ENCODE measurements at places on chromosomes 11 and 22.

DNA sequence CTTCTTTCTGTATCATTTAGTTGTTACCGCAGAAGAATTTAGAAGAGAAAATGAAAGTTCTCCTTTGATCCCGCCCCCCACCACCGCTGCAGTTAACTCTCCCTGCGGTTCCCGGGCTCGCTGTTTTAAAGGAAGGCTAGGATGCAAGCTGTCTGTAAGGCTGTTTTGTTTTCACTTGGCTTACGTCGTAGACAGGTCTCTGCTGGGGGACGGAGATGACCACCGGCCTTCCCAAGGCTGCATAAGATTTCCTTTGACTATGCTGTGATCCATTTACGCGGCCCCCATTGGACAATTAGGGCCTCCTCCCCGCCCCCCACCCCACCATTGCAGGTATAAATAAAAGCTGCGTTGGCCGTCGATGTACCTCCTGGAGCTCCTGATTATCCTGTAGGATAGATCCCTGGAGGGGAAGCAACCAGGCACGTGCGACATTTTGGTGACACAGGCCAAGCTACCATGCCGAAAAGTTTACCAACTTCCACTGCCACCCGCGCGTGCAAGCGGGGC lies 1.4 kb upstream of the CPT1A start:
- peak; percentile 46 for DNase-seq

DNA sequence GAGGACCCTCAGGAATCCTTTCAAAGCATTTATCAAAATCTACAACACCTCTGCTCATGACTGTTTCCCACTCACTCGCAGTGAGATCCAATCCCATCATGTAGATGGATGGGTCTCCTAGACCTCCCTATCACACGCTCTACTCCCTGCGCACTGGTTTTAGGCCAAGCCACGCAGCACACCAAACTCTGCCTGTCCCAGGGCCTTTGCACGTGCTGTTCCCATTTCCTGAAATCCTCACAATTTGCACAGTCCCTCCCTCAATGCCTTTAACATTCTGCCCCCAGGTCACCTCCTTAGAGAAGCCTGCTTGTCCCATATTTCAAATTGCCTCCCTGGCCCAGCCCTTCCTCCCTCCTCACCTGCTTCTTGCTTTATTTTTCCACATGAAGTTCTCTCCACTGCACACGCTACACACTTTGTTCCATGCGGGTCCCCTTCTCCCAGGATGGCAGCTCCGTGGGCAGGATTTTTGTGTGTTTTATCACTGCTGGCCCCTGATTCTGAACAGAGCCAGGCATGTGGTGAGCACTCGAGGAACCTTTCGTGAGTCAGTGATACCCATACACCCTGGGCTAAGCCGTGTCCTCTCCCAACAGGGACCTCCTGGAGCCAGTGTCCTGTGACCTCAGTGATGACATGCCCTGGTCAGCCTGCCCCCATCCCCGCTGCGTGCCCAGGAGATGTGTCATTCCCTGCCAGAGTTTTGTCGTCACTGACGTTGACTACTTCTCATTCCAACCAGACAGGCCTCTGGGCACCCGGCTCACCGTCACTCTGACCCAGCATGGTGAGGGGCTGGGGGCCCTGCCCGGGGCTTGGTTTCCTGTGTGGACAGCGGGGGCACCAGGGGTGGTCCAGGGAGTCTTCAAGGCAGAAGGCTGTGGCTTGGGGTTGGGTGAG lies 12.2 kb downstream of the CSF2RB start:
- no peak for DNase-seq

DNA sequence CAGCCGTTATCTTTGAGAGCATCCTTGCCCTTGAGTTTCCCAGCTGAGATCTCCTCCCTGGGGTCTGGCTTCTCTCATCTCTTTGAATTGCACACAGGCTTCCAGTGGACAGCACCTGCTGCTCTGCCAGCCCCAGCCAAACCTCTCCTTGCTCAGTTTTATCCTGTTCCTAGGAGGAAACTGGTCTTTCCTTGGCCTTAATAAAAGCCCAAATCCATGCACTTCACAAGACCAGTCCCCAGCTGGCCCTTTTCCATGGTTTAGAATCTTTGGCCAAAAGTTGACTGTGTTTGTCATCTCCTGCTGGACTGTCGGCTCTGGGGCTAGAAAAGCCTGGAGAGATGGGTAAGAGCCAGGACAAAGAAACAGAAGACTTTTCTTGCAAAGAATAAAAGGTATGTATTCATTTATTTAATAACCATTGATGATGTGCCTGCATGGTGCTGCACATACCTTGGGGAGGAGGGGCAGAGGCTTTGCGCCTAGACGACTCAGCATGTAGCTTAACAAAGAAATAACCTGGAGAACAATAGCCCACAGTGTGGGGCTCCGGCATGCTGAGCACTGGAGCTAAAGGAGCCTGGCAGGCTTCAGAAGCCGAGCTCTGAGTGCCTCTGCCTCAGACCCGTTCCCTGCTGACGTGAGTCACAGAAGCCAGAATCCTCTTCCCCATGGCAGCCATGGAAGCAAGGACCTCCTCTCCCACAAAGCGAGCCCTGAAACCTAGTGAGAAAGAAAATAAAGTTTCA lies 319.3 kb upstream of the B3GAT1 start:
- DNase-seq, result no peak

- no peak for DNase-seq
Observed at GRCh38 chr22:47000888-47001287, 238.4 kb downstream of the TBC1D22A start.

- DNase-seq, result no peak
Observed at GRCh38 chr11:117878939-117879475, 2.5 kb upstream of the FXYD6 start.

- DNase-seq, result no peak
Observed at GRCh38 chr22:17921871-17922821, 102.2 kb downstream of the MICAL3 start.

GRCh38 chr11:46858920-46859546 lies 13.0 kb upstream of the CKAP5 start:
- no peak for DNase-seq

GRCh38 chr11:62370743-62371440 lies 33.6 kb downstream of the ASRGL1 start:
- peak; percentile 45 for DNase-seq

DNA sequence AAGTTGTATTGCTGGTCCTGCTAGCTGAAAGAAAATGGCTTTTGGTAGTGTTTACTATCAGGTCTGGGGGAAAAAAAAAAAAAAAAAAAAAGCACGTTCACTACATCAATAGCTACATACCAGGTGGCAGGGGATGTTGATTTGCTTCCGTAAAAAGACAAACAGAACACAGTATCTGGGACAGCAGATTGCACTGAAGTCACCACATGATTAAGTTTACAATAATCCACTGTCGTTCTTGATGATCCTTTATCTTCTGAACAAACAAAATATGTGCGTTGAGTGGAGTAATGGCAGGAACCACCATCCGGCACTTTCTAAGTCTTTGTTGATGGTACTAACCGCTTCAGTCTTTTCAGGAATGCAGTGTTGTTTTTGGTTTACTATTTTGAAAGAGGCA lies 48.7 kb downstream of the DDX6 start:
- no peak for DNase-seq

DNA sequence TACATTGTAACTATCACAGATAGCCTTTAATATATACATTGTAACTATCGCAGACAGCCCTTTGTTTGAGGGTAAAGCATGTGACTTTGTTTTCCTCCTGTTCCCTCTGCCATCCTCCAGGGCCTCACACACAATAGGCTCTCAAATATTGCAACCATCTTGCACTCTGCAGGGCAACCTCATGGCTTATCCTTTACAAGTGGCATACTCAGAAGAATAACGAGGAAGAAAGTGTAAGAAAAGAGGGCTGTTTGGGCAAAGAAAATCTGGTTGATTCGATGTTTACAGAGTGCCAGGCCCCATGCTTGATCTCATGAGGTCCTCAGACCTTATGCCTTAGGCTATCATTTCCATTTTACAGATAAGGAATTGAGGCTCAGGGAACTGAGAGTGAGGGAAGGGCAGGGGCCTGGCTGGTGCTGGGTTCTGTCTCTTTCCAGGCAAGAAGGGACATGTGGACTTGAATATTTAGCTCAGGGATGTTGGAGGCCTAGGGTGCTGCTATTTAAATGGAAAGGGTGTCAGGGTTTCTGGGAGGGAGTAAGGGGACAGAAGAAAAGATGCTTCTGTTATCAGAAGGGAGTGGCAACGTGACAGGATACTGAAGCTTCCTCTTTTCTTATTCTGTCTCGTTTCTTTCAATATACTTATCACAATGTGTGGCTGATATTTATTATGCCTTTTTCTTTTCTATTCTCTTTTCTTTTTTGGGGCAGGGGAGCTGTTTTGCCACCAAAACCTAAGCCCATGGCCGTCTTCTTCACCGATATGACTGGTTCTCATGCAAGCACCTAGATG lies 1.1 kb upstream of the SAMM50 start:
- no peak for DNase-seq

DNA sequence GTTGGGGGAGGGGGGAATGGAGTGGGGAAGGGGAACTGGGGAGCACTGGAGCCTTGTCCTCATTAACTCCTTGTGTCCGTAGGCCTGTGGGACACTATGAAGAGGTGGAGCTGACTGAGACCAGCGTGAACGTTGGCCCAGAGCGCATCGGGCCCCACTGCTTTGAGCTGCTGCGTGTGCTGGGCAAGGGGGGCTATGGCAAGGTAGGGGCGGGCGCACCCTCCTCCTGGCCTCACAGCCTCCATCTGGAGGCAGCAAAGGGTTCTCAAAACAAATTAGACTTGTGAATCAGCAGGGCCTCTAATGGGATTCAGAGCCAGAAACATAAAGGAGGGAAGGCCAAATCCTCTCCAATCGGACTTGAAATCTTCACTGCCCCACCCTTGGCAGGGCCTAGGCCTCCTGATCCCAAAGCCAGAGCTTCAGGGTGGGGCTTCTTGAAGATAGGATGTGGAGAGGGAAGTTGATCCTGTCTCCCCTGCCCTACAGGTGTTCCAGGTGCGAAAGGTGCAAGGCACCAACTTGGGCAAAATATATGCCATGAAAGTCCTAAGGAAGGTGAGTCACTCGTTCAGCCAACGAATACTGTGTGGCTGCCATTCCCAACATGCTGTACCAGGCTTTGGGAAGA lies 859 bp downstream of the RPS6KB2 start:
- no peak for DNase-seq

GRCh38 chr22:38733329-38733723 lies 22.5 kb downstream of the SUN2 start:
- DNase-seq, result peak; percentile 19

- no peak for DNase-seq
Observed at GRCh38 chr11:67267188-67268080, 1.2 kb downstream of the GRK2 start.

GRCh38 chr11:3914805-3915204 lies 59.3 kb downstream of the STIM1 start:
- DNase-seq, result no peak

GRCh38 chr22:27111796-27112672 lies 454.6 kb downstream of the MIAT start:
- DNase-seq, result no peak

DNA sequence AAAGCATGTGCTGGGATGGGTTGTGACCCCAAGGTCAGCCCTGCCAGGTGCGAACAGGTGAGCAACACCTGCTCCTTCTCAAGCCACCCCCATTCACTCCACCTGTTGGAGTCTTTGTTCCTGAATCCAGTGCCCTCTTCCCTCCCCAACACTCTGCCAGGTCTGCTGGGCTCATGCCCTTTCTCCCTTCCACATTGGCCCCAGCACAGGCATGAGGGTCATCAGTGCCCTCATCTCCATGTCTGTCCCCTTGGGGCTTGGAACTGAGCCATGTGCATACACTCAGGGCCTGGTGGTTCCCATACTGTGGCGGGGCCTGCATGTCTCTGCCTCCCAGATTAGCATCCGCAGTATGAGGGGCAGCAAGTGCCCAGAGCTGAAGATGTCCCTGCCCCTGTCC lies 19.1 kb downstream of the RFPL2 start:
- DNase-seq, result no peak

GRCh38 chr11:118922745-118923627 lies 2.7 kb downstream of the BCL9L start:
- DNase-seq, result no peak

DNA sequence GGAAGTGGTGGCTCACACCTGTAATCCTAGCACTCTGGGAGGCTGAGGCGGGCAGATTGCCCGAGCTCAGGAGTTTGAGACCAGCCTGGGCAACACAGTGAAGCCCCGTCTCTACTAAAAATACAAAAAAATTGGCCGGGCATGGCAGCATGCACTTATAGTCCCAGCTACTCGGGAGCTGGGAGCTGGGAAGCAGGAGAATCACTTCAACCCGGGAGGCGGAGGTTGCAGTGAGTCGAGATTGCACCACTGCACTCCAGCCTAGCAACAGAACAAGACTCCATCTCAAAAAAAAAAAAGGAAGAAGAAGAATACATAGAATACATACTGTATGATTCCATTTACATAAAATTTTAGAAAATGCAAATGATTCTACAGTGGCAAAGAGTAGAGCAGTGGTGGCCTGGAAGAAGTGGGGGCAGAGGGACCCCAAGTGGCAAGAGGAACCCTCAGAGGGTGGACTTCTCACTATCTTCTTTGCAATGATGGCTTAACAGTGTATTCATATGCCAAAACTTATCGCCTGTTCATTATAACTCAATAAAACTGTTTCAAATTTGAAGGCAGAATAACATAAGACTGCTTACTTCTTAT lies 22.0 kb downstream of the PACSIN2 start:
- no peak for DNase-seq

DNA sequence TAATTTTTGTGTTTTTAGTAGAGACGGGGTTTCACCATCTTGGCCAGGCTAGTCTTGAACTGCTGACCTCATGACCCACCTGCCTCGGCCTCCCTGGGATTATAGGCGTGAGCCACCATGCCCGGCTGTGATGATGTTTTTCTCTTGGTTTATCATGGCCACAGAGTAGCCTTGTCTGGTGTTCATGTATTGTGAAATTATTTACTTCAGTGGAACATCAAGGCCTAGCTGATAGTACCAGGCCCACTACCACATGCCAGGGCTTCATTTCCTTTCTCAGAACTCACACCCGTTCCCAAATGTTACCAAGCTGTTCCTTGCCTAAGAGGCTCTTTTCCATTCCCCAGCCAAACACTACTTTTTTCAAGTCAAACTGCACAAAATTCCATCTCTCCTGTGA lies 6.1 kb upstream of the DDB2 start:
- DNase-seq, result no peak

DNA sequence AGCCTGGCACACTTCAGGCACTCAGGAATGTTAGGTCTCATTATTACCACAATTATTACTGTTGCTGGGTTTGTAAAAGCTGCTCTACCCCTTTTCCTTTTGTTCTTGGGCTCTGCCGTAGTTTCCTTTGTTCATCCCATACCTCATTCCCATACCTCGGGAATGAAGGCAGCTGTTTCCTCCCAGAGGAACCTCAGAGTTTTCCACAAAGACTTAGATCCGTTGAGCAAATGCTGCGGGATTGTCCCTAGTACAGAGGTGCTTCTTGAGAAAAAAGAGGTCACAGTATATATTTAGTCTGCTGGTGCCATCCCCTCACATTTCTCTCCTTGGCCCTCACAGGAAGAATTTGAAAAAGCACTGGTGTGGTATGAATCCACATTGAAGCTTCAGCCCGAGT lies 134.7 kb downstream of the TTC17 start:
- DNase-seq, result no peak

DNA sequence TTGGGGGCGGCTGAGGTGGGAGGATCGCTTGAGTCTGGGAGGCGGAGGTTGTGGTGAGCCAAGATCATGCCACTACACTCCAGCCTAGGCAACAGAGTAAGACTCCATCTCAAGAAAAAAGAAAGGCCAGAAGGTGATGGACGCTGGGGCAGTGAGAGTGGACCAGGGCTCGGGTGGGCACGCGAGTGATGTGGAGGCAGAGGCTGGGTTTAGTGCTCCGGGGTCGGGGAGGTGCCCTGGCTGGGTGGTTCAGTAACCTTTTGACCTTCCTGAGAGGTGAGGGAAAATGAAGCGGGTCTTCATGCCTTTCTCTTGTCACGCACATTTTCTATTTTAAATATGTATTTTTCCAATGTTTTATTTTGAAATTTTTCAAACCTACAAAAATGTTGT lies 45.1 kb downstream of the ST14 start:
- DNase-seq, result no peak

GRCh38 chr11:66866007-66866406 lies 9.1 kb downstream of the LRFN4 start:
- no peak for DNase-seq

Measured in stimulated activated CD4-positive, alpha-beta T cell treated with anti-CD3 and anti-CD28 coated beads, Interleukin-4, amount 100 ng/mL, for 4 hours (primary cell).